ENCODE measurements at places on chromosomes 3 and 15.
A peak's percentile ranks its signal among the peaks of the same experiment; 100 is the strongest.

DNA sequence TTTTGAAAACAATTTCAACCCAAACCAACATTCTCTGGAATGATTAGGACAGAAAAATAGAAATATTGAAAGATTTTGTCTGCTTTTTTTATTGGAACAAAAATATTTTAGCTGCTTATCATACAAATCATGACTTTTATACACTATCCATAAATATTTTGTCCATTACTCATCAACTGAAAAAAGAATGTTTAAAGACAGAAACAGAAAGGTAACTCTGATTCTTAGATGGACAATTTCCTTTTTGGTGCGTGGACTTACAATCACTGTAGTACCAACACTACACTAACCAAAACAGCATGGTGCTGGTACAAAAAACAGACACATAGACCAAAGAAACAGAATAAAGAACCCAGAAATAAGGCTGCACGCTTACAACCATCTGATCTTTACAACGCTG, 582.8 kb upstream of the CCDC54 start:
- no peak for ATAC-seq

GRCh38 chr3:56188201-56188600, 280.1 kb downstream of the ERC2 start:
- no peak for ATAC-seq

GRCh38 chr3:117989982-117990381, 1044.7 kb downstream of the IGSF11 start:
- ATAC-seq = no peak

DNA sequence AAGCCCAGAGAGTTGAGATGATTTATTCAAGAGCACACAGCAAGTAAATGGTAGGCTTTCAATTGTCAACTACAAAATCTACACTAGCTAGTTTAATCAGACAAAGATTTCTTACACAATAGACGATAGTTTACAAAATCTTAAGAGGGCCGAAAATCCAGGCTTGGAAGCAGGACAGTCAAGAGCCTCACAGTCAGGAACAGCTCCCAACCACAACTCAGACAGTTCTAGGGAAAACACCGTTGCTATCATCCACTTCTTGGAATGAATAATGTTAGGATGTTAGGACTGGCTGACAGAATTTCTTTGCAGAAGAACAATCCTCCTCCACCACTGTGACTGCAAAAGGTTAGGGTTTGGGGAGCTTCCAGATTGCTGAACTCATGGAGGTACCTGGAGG, 290.8 kb upstream of the ZPLD1 start:
- ATAC-seq = no peak

DNA sequence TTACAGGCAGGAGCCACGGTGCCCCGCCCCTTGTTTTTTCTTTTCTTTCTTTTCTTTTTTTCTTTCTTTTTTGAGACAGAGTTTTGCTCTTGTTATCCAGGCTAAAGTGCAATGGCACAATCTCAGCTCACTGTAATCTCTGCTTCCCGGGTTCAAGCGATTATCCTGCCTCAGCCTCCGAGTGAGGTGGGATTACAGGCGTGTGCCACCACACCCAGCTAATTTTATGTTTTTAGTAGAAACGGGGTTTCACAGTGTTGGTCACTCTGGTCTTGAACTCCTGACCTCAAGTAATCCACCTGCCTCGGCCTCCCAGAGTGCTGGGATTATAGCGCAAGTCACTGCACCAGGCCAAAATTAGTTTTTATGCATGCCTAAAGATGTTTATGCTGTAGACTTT, 2.5 kb downstream of the RPL35A start:
- ATAC-seq = no peak

- ATAC-seq = peak; percentile 99
Measured at GRCh38 chr15:101201411-101202174, 50.3 kb downstream of the CHSY1 start.

- no peak for ATAC-seq
Measured at GRCh38 chr3:178823591-178824246, 247.9 kb downstream of the ZMAT3 start.

GRCh38 chr3:182879031-182879611, 85.8 kb downstream of the ATP11B start:
- no peak for ATAC-seq

DNA sequence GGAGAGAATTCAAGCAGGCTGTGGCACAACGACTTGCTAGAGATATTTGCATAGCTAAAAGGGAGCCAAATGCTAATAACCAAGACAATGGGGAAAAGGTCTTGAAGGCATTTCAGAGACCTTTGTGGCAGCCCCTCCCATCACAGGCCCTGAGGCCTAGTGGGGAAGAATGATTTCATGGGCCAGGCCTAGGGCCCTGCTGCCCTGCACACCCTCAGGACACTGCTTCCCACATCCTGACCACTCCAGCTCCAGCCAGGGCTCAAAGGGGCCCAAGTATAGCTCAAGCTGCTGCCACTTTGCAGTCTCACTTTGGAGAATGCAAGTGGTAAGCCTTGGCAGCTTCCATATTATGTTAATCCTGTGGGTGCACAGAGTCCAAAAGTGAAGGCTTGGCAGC, 21.5 kb upstream of the PTPN23 start:
- ATAC-seq = no peak

- ATAC-seq = no peak
Measured at GRCh38 chr15:61141497-61142125, 87.5 kb downstream of the RORA start.

GRCh38 chr3:42443292-42443691, 32.9 kb upstream of the LYZL4 start:
- ATAC-seq = no peak

DNA sequence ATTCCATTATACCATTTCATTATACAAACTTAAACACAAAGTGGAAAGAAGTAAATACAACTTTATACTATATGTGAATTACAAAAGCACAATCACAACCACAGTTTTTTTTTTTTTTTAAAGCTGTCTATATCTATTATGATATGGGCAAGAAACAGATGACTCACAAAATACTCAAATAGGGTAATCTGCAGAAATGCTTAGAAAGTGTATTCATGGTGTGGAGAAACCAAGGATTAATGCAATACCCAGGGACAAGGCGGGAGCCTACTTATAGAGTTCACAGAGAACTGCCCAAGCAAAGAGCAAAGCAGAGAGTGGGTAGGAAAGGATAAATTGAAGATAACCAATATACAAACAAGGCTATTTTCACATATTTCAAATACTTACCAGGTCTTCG, 332.0 kb downstream of the FHIT start:
- no peak for ATAC-seq

- peak; percentile 70 for ATAC-seq
Measured at GRCh38 chr3:99637368-99638111, 854 bp upstream of the COL8A1 start.

- ATAC-seq = no peak
Measured at GRCh38 chr3:8282541-8283165, 219.0 kb upstream of the LMCD1 start.

DNA sequence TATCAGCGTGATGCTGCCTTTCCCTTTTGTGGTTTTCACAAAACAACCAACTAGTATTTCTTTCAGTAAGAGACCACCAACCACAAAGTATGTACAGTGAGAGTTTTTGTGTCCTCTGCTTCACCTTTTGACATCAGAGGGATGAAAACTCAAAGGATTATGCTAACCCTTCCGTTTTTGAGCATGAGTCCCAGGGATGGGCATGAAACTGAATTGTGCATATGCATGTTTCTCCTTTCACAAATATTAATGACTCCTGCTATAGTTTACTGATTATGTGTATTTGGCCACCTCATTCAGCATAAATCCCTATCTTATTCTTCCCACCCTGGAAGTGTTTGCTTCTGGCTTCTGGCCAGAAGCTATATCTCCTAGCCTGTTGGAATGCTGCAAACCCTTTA, 59.2 kb downstream of the RSRC1 start:
- ATAC-seq = no peak
